ENCODE measurements at places on chromosomes 16 and 17.

DNA sequence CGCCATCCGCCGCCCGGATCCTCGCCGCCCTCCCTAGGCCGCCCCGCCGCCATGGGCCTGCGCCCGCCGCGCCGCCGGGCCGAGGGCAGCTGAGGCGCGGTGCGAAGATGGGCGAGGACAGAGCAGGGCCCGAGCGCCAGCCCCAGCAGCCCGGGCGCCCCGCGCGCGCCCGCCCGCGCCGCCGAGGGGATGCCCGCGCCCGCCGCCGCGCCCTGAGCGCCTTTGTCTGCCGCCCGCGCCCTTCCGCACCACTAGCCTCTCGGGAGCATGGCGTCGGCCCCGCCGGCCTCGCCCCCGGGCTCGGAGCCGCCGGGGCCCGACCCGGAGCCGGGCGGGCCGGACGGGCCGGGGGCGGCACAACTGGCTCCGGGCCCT is 278 bp downstream of the RAB11FIP3 start:
- DNase-seq, result no peak

GRCh38 chr17:29121442-29121841 is 58.8 kb downstream of the MYO18A start:
- no peak for DNase-seq

- DNase-seq, result no peak
These were observed 31.1 kb upstream of the DNAH17 start for GRCh38 chr17:78608122-78608803.

DNA sequence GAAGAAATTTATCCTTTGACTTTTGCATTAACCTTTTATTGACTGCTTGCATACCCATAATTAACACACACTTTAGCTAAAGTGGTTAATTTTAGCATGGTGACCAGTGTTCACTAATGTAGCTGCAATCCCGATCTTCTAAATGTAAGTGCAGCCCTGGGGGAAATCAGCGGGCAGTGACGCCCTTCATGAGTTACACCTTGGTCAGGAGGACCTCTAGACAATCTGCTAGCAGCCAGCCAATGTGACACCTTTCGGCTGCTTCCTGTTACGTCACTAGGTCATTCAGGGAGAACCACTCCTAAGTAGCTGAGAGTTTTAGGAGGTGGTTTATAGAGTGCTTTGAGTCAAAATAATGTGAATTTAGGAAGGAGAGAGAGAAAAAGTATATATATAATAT is 180.5 kb downstream of the IRX3 start:
- DNase-seq, result no peak

GRCh38 chr17:7336240-7337175 is at the start of gene ACAP1:
TSS of gene ACAP1 (plus strand) at chr17:7336529. CDS start at chr17:7336735, 206 bp downstream.
- peak; percentile 89 for DNase-seq

GRCh38 chr16:79407005-79407404 is 193.5 kb downstream of the MAF start:
- DNase-seq, result no peak

- DNase-seq, result no peak
These were observed at the start of gene CHCT1 for GRCh38 chr17:60422162-60422665. TSS of gene CHCT1 (plus strand) at chr17:60422489. CDS start at chr17:60422593, 104 bp downstream.

DNA sequence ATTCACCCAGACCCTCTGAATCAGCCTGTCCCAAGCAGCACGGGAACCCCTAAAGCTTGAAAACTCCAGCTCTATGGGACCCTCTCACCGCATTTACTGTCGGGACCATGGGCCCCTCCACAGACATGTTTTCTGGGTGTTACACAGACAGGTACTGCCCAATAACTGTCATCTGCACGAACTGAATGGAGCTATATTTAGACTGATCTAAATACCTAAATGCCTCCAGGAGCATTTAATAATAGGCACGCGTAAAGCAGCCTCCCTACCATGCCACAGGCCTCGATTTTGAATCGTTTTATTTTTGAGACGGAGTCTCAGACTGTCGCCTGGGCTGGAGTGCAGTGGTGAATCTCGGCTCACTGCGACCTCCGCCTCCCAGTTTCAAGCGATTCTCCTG is 49.7 kb downstream of the EMP2 start:
- DNase-seq, result no peak

- no peak for DNase-seq
These were observed 26.2 kb upstream of the PMFBP1 start for GRCh38 chr16:72198021-72198711.

GRCh38 chr16:88633684-88634140 is 4.7 kb upstream of the IL17C start:
- no peak for DNase-seq

- no peak for DNase-seq
These were observed 5.1 kb upstream of the KLHL36 start for GRCh38 chr16:84643180-84643583.

- DNase-seq, result no peak
These were observed 241.3 kb upstream of the TBX2 start for GRCh38 chr17:61158376-61158775.

- DNase-seq, result no peak
These were observed 556.1 kb downstream of the WWOX start for GRCh38 chr16:78655331-78656113.

DNA sequence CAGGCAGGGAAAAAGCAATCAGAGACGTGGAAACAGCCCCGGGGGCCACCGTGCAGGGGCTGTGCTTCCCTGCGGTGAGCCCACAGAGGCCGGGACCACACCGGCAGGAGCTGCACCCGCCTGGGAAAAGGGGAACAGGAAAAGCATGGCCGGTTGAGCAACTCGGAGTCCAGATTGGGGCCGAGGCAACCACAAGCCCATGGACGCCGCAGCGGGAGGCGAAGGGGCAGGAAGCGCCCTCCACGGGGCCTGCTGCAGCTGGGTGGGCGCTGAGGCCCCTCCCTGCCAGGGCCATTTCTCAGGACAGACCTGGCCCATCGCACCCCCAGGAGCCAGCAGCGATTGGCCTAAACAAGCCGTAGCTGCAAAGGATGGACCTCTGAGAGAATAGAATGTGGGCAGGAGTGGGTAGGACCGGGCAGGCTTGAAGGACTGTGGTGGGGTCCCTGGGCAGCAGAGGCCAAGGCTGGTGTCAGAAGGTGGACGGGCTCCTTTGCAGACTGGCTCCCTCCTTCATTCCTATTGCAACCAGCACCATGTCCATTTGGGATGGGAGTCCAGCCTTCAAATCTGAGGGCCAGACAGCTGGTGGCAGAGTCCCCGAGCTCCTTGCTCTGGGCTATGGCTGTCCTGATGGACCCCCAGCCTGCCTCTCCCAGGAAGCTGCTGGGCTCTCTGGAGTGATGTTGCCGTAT is 30.4 kb downstream of the COX4I1 start:
- DNase-seq, result no peak

DNA sequence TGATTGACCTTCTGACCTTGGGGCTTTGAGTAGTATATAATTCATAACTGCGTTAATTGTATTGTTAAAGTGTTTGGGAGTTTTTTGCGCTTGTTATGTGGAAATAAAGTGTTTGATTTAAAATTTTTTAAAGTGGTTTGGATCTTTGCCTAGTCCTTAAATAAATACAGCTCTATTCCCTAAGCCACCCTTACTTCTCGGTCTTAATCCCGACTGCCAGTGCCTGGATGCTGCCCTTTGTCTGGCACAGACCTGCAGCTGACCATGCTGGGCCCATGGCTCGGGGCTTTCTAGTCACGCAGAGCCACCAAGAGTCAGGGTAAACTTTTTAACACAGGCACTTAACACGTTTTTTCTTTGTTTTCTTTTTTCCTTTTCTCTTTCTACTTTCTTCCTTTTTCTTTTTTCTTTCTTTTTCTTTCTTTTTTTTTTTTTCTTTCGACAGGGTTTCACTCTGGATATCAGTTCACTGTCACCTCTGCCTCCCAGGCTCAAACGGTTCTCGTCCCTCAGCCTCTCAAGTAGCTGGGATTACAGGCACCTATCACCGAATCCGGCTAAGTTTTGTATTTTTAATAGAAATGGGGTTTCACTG is 19.6 kb upstream of the SLC5A11 start:
- DNase-seq, result no peak

GRCh38 chr17:70343114-70343513 is 173.8 kb downstream of the KCNJ2 start:
- DNase-seq, result no peak

GRCh38 chr17:40550608-40551007 is 14.7 kb downstream of the CCR7 start:
- DNase-seq, result no peak

DNA sequence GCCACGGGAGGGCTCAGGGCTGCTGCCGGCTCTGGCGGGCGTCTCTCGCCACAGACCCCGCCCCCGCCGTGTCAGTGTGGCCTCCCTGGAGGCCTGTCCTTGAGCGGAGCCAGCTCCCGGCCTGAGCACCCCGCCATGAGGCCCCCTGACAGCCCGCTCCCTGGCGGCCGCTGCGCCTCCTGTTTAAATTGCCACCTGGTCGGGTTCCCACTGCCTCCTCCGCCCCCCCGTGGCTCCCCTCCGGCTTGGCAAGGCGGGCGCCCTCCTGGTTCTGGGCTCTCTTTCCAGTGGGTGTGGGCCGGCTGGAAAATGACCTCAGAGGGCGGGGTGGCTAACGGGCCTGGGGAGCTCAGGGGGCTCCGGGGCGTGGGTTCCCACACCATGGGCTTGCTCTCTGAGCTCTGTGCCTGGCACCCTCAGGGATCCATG is 42.1 kb upstream of the SSTR5 start:
- no peak for DNase-seq

DNA sequence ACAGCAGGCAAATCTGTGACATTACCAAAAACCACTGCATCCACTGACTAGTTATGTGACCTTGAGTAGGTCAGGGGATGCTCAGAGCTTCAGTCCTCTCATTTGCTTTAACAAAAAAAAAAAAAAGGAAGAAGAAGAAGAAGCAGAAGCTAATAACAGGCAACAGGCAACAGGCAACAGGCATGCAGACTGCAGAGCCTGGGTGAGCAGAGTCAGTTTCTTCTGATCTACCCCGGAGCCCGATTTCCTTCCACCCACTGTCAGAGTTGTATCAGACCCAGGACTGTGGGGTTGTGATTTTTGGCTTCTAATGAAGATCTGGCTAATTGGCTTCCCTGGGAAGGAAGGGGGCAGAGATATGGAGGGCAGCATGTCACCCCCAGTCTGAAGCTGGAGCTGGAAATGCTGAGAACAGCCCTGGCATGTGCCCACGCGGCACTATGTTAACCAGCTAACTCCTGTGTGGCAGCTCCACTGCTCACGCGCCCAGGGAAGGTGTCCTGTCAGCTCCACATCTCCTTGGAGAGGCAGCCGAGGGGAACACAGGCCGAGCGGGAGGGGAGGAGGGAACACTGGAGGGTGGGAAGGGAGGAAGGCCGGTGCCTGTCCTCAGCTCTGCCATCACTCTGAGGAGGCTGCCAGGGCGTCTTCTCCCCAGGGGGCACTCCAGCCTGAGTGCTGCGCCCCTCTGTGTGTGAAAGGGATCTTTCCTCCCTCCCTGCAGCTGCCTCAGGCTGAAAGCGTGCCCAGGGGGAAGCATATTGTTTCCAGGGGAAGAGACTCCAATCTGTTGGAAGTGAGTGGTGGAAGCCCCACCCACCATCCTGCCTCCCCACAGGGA is 17.6 kb downstream of the SRCIN1 start:
- no peak for DNase-seq

DNA sequence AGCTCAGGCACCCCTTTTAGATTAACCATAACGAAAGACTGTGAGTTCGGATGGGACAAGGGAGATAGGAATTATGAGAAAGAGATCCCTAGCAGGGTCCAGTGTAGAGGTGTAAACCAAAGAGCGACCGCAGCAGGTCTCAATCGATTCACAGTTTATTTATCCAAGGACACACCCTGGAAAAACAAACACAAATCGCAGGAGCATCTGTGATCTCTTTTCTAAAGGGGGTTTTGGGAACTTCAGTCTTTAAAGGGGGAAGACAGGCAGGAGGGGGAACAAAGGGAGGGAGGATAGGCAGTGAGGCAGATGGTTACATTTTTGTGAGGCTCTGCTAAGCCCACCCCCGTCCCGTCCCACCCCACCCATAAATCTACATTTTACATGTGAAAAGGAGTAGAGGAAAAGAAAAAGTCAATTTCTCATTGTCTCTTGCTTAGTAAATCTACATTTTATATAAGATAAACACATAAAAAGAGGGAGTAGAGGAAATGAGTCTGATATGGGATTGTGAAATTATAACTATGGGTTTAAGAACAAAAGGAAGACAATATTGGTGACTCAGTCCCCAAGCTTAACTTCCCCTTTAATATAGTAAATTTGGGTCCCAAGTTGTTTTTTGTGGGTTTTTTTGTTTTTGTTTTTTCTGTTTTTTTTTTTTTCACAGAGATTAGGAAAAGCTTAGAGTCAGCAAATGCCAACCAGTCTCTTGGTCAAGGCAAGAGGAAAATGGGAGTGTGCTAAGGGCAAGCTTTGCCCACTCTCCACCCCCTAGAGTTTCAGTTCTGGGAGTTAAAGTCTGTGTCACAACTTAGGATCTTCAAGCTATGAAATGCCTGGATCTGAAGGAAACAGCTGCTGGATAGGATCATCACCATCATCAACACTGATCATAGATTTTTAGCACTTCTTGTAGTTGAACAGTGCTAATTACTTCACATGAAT is 160.9 kb upstream of the CDH5 start:
- no peak for DNase-seq

- DNase-seq, result no peak
These were observed 65.3 kb upstream of the ZNF750 start for GRCh38 chr17:82905130-82905529.

DNA sequence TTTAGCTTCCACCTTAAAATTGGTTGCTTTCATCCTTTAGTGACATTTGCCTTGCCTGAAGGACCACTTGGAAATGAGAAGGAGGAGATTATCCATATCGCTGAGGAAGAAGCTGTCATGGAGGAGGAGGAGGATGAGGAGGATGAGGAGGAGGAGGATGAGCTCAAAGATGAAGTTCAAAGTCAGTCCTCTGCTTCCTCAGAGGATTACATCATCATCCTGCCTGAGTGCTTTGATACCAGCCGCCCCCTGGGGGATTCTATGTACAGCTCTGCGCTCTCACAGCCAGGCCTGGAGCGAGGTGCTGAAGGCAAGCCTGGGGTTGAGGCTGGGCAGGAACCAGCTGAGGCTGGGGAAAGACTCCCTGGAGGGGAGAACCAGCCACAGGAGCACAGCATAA is 11.5 kb upstream of the TMEM106A start:
- no peak for DNase-seq

DNA sequence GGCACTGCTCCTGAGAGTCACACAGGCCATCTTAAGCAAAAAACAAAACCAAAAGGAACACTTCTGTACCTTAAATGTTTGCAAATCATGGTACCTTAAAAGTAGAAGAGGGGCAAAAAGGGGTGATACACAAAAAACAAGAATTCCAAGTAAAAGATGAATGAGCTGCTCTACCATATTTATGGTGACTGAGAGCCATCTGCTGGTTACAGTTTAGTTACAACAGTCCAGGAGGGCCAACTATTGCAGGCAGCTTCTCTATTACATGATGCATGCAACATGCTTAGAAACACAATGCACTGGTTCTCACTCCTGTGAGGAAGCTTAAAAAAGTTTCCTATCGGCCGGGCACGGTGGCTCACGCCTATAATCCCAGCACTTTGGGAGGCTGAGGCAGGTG is 53.5 kb downstream of the STX8 start:
- no peak for DNase-seq

DNA sequence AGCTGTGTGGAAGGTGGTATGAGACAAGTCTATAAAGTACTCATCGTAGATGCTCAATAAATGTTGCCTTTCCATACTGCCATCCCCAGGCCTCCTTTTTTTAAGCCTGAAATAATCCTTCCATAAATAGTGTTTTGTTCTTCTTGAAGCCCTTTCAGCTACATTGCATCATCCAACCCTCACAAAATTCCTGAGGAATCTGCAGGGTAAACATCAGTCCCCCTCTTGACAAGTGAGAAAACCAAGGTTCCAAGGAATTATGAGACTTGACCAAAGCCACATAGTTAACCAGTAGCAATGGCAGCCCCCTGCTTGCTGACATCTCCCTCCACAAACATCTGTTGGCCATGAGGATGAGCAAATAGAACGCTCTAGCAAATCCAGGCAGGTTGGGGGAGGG is 89.7 kb upstream of the CCL1 start:
- no peak for DNase-seq
